ENCODE measurements at places on chromosomes 6 and 20. TPM values are rescaled to one million over a fixed set of nuclear protein-coding genes. Genes with fewer than 3 reads are reported as not detected.

DNA sequence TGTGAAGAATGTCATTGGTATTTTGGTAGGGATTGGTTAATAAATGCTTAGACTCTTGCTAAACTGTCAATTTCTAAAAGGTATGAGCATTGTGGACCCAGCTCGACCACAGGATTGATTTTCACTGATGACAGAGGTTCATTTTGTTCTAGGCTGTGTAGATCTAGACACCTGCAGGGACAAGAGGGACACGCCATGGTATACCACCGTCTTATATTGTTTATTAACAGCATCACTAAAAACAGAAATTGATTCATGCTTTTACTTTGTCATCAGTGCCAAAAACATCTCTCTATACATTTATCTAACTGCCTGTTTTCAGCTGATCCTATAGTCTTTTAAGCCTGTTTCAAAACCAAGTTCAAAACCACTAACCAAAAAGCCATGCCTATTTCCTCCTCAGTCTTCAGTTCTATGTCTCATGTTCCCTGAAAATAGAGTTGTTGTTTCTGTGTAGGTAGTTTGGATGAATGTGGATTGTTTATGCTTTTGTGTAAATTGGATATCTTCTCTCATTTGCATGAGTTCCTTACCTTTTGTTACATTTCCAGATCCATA is 109.8 kb downstream of the JAG1 start:
- DNase-seq, result no peak
- H3K36me3 ChIP-seq, result no peaks in the 10 kb centered on the region
- peaks cover 12% of the 10 kb centered on the region for H3K4me1 ChIP-seq
- H3K27me3 ChIP-seq, result no peaks in the 10 kb centered on the region
- no peak overlapping the region for H3K27ac ChIP-seq

GRCh38 chr6:154197196-154197860 is 158.3 kb downstream of the OPRM1 start:
- no peaks in the 10 kb centered on the region for H3K36me3 ChIP-seq
- H3K4me3 ChIP-seq, result no peak overlapping the region
- H3K27ac ChIP-seq, result no peak overlapping the region
- H3K27me3 ChIP-seq, result no peaks in the 10 kb centered on the region
- peak; percentile 60 for DNase-seq

DNA sequence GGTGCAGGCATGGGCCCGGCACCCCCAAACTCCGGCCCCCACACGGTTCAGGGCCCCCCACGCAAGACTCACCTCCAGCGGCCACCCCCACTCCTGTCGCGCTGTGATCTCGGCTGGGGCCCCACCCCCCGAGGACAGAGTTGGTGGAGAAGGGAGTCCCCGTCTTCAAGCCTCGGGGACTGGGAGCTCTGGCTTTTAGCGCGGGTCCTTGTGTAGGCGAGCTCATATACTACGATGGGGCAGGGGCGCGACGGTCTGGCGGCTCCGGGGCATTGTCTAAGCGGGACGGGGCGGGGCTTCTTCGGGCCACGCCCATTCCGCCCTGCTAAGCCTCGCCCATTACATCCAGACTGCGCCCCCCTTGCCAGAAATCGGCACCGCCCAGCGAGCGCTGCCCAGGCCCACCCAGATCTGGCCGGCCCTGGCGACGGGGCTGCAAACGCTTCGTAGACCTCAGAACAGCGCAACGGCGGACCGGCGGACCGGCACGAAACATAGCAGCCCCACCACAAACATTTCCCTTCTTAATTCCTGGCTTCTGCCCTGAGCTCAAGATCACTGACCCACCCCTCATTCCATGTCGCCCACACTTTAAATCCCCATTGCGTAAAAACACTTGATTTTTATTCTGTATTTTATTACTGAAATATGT is 1.0 kb upstream of the DDAH2 start:
- H3K27me3 ChIP-seq, result no peaks in the 10 kb centered on the region
- H3K27ac ChIP-seq, result peak overlapping the region; percentile 77
- peak overlapping the region; percentile 86 for H3K4me3 ChIP-seq
- H3K4me1 ChIP-seq, result peaks cover 29% of the 10 kb centered on the region
- peak; percentile 78 for DNase-seq
- peaks cover 39% of the 10 kb centered on the region for H3K36me3 ChIP-seq

DNA sequence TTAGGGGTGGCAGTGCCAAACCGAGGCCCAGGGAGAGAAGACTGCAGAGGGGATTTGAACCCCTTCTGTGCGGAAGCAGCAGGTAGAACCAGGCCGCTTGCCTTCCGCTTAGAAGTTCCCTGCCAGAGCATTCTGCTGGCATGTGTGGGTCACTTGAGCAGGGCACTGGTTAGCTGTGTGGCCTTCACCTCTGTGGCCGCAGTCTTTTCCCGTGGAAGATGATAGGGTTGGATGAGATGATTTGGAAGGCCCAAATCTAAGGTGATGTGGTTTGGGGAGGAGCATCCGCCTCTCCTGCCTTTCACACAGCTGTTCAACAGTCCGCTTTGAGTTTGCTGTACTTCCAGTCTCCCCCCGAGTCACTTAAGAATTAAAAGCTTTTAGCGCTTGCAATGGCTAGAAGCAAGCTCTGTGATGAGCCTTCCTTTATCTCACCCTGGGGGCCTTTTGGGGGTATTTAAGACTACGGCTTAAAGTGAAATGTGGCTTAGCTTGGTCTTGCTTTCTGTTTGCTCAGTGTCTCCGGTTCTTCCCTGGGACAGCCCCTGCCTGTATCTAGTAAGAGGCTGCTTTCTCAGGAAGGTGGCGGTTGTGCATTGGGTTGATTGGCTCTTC is 743 bp downstream of the CMTR1 start:
- peaks cover 7% of the 10 kb centered on the region for H3K36me3 ChIP-seq
- H3K27me3 ChIP-seq, result peaks cover 2% of the 10 kb centered on the region
- peak overlapping the region; percentile 88 for H3K4me3 ChIP-seq
- H3K4me1 ChIP-seq, result peaks cover 8% of the 10 kb centered on the region

The POPDC3 gene
- total RNA-seq, result 8.6 TPM

DNA sequence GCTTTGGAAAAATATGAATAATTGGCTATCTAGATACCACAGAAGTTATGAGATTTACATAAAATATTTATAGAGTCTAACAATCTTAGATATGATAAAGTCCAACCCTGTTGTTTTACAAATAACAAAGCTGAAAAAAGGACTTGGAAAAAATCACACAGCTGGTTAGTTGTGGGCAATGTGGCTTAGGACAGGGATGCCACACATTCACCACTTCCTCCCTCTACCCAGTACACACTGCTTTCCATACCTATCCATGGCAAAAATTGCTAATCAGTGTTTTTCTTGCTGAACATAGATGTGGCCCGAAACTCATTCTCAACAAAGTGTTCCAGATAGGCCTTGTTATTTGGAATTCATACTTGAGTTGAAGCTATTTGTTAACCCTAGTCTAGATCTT is 147.3 kb upstream of the BMP5 start:
- no peak for DNase-seq
- no peak overlapping the region for H3K4me3 ChIP-seq
- no peaks in the 10 kb centered on the region for H3K27me3 ChIP-seq
- no peak overlapping the region for H3K27ac ChIP-seq
- H3K36me3 ChIP-seq, result no peaks in the 10 kb centered on the region

GRCh38 chr6:18406955-18407749 is 20.0 kb downstream of the RNF144B start:
- peaks cover 15% of the 10 kb centered on the region for H3K4me1 ChIP-seq
- H3K4me3 ChIP-seq, result no peak overlapping the region
- H3K36me3 ChIP-seq, result no peaks in the 10 kb centered on the region
- no peak overlapping the region for H3K27ac ChIP-seq
- DNase-seq, result no peak

GRCh38 chr6:25749837-25750236 is 4.7 kb upstream of the SLC17A4 start:
- no peak for DNase-seq
- H3K4me3 ChIP-seq, result no peak overlapping the region
- H3K4me1 ChIP-seq, result no peaks in the 10 kb centered on the region
- H3K27me3 ChIP-seq, result no peaks in the 10 kb centered on the region
- no peak overlapping the region for H3K27ac ChIP-seq
- no peaks in the 10 kb centered on the region for H3K36me3 ChIP-seq

- H3K36me3 ChIP-seq, result no peaks in the 10 kb centered on the region
- no peak overlapping the region for H3K27ac ChIP-seq
- DNase-seq, result no peak
Measured at GRCh38 chr6:1792989-1793388, 183.3 kb downstream of the FOXC1 start.

DNA sequence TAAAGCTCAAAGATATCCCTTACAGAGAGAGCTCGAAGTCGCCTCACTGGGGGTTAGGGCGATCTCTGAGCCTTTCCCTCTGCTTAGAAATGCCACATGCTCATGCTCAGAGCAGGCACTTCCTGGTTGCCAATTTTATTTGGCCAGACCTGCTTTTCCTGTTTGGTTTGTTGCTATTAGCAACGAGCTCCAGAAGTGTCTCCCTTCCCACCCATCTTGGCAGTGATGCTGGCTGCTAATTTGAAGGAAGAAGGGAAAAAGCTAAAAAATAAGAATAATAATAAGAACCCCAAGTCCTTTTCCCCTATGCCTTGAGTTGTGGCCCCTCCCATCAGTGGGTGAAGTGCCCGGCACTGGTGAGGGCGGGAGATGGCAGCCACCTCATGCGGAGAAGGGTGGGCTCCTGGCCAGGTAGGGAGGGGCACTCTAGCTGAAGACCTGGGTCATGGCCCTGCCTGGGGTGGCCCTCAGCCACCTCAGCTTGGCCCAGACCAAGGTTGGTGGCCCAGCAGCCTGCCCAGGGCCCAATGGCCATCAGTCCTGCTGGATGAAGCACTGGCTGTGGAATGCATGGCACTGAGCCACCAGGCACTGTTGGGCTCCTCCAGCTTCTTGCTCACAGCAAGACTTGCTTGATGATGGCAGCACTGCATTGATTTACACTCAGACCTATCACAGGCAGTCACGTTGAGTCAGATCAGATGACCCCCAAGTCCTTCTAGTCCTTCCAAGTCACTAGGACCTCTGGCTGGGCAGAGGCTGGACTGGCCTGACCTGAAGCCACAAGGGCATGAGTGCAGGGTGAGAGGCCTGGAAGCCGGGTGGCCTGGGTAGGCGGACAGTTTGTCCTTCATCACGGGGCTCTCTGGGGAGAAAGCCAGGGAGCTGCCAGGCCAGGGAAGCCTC is 79.0 kb downstream of the SYNJ2 start:
- peak overlapping the region; percentile 96 for H3K27ac ChIP-seq
- H3K4me3 ChIP-seq, result no peak overlapping the region
- peaks cover 15% of the 10 kb centered on the region for H3K36me3 ChIP-seq
- no peaks in the 10 kb centered on the region for H3K27me3 ChIP-seq
- DNase-seq, result peak; percentile 96

- no peaks in the 10 kb centered on the region for H3K4me1 ChIP-seq
- H3K27ac ChIP-seq, result no peak overlapping the region
- H3K27me3 ChIP-seq, result no peaks in the 10 kb centered on the region
- DNase-seq, result peak; percentile 16
Measured at GRCh38 chr6:127539272-127539671, 20.1 kb upstream of the MTCL3 start.

DNA sequence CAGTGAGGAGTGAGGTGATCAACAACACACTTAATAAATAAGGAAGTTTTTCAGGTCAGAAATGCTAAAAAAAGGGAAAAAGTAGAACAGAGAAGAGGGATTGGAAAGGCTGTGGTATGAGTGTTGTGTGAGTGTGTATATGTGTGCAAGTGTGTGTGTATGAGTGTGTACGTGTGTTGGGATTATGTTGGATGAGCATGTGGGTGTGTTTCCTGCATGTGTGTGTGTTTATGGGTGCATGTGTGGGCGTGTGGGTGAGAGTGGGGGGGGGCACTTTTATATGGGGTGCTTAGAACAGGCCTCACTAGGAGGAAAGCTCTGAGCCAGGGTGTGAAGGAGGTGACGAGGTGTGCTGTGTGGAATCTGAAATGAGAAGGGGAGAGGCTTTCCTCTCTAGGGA is 116.8 kb upstream of the SLC22A23 start:
- H3K4me1 ChIP-seq, result no peaks in the 10 kb centered on the region
- H3K36me3 ChIP-seq, result no peaks in the 10 kb centered on the region
- H3K4me3 ChIP-seq, result no peak overlapping the region
- peaks cover 20% of the 10 kb centered on the region for H3K27me3 ChIP-seq
- DNase-seq, result no peak

GRCh38 chr20:44526129-44526528 is 4.3 kb upstream of the SERINC3 start:
- peak; percentile 67 for DNase-seq
- H3K27me3 ChIP-seq, result no peaks in the 10 kb centered on the region
- peak overlapping the region; percentile 41 for H3K27ac ChIP-seq
- H3K4me3 ChIP-seq, result no peak overlapping the region
- H3K4me1 ChIP-seq, result peaks cover 11% of the 10 kb centered on the region

DNA sequence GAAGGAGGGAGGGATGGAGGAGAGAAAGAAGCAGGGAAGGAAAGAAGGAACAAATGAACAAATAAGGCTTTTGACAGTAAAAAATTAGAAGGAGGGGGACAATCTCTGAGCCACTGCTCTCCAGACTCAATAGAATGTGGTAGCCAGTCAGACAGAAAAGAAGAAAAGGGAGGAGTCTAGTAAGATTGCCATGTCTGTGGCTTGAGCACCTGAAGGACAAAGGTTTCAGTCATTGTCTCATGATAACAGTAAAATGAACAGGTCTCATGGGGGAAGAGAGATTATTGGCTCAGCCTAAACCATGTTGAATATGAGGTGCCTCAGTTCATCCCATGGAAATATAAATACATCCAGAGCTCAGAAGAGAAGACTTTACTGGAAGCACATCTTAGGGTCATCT is 14.0 kb upstream of the LOC128125822 start:
- H3K4me1 ChIP-seq, result no peaks in the 10 kb centered on the region
- no peak overlapping the region for H3K27ac ChIP-seq
- DNase-seq, result no peak
- no peak overlapping the region for H3K4me3 ChIP-seq
- H3K27me3 ChIP-seq, result peaks cover 2% of the 10 kb centered on the region

- no peak overlapping the region for H3K4me3 ChIP-seq
- no peak for DNase-seq
- H3K4me1 ChIP-seq, result no peaks in the 10 kb centered on the region
- H3K36me3 ChIP-seq, result no peaks in the 10 kb centered on the region
- no peaks in the 10 kb centered on the region for H3K27me3 ChIP-seq
Measured at GRCh38 chr6:133740816-133741215, 148.1 kb upstream of the TCF21 start.

DNA sequence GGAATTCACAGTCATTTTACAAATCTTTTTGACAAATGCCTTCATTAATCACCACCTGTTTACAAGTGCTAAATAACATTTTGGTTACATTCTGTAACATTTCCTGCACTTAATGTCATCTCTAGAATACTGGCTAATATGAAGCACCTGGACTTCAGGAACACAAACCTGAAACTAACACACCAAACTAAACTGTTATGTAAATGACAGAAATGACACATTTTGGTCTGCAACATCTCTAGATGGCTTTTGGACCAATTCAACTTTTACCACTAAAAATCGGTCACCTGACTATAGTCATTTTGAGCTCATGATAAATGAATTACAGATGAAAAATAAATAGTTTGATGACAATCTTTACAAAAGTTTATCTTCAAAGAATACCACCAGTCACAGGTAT is 80.6 kb downstream of the ATG5 start:
- H3K27me3 ChIP-seq, result no peaks in the 10 kb centered on the region
- DNase-seq, result no peak
- H3K36me3 ChIP-seq, result no peaks in the 10 kb centered on the region
- peaks cover 4% of the 10 kb centered on the region for H3K4me1 ChIP-seq

Measured in astrocyte (in vitro differentiated cells and primary cell).